ENCODE measurements at places on chromosomes 4 and X.

- DNase-seq, result no peak
These were observed 218.2 kb downstream of the BANK1 start for GRCh38 chr4:102008711-102009110.

DNA sequence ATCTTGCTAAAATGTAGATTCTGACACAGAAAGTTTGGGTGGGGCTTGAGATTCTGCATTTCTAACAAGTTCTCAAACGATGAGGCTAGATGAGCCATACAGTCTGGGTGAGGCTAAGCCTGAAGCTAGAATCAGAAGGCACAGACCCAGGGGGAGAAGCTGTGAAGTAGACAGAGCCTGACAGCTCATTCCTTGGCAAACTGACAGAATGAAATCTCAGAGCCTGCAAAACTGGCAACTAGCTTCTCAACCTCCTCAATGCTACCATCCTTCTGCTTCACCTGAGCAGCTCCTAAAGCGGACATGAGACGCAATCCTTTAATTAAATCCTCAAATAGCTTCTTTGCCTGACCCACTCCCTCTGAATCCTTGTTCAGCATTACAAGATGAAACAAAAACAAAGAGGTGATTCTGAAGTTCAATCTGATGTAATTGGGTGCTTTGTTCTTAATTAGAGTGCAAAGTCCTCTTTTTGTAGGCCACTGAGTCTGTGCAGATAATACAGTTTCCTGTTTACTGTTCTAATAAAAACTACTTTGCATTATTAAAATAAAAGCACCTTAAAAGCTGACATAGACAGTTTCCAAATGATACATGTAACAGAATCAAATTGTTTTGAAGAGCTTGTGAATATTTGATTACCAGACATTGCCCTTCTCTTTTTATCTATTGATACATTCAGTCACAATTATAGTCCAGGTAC is 71.0 kb upstream of the BMP2K start:
- no peak for DNase-seq

DNA sequence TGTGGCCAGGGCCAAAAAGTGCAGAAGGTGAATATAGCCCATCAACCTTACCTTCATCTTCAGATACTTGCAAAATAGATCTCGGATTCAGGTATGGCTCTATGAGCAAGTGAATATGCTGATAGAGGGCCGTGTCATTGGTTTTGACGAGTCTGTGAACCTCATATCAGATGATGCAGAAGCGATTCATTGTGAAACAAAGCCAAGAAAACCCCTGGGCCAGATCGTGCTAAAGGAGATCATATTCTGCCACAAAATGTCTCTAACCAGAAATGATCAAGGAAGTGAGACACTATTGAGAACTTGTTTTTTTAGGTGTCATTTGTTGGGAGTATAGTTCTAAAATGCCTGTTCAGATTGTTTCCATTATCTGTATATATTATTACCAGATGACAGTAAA is 48.3 kb downstream of the PDK3 start:
- no peak for DNase-seq

- no peak for DNase-seq
These were observed 357 bp upstream of the ETNPPL start for GRCh38 chr4:108763226-108763593.

DNA sequence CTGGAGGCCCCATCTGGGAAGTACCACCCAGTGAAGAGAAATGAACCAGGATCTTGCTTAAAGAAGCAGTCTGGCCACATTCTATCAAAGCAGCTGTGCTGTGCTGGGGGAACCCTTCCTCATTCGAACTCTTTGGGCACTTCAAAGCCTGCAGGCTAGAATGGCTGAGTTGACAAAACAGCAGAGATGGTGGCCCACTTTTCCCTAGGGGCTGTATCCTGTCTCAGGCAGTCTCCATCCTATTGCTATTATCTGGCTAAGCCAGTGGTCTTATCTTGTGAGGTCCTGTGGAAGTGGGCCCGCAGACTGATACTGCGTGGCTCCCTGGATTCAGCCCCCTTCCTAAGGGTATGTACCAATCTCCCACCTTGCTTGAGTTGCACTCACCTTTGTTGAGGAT is 114.3 kb downstream of the VSIG4 start:
- DNase-seq, result no peak

DNA sequence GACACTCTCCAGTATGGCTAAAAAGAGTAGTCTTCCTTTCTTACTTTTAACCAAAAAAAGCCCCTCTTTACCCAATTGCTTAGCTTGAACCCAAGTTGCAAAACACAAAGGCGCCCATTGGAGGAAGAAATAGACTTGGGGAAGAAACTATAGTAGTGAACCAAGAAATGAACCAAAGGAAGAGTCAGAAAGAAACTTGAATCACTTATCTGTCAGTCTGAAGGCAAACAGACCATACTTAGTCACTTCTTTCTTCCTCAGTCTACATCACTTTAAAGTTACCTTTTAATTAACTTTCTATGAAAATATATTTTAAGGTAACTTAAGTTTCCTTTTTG is 161.4 kb upstream of the GIMD1 start:
- DNase-seq, result no peak

GRCh38 chr4:1852904-1853623 is 2.9 kb downstream of the LETM1 start:
- DNase-seq, result no peak

DNA sequence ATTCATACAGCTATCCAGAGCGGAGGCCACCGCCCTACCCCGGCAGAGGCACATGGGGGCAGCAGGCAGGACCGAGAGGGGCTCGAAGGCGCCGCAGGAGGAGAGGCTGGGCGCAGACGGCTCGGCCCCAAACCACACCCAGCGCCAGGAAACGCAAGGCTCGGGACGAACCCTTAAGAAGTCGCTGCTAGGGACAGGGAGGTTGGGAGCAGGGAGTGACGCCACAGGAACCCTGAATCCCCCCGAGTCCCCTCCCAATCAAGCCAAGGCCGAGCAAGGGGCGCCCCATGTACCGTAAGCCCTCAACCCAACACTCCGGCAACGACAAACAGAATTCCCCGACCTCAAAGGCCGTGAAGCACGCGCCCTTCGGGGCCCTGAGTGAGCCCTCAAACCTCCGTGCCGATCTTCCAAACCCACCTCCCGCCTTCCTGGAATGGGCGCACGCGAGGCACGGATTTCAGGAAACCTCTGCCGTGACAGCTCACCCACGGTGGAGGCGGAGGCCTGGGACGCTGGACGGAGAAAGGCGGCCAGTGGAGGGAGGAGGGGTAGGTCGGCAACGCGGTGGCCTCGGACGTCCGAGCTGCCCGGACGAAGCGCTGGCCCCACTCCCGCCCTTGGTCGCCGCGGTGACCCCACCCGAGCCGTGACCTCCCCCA is 1.8 kb downstream of the ZFYVE28 start:
- peak; percentile 68 for DNase-seq

DNA sequence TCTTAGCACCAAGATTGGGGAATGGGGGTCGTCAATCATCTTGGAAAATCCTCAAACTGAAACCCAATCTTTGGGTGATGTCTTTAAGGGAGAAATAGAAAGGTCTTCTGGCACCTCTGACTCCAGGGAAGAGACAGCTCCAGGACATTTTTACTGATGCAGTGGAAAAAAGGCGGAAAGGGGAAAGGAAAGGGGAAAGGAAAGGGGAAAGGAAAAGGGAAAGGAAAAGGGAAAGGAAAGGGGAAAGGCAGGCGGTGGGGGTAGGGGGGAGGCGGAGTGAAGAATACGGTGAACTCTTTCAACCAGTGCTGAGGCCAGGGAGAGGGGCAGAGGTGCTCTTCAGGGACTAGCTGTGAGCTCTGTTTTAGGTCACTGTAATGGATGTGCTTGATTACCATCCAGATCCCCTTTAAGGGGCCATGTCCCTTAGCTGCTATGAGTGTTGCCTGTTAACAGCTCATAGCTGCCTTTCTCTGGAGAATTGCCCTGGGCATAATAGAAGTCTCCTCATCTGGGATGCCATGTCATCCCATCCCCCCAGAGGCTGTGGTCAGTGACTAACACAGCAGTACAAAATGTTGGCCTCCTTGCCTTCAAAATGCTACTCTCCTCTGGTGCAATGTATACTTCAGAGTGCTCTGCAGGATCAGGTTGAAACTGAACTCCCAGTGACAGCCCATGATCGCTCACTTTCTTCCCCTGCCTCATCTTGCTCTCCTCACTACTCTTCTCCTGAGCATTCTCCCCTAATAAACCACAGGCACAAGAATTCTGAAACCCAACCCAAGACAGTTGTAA is 92.4 kb upstream of the AP1S2 start:
- DNase-seq, result no peak

DNA sequence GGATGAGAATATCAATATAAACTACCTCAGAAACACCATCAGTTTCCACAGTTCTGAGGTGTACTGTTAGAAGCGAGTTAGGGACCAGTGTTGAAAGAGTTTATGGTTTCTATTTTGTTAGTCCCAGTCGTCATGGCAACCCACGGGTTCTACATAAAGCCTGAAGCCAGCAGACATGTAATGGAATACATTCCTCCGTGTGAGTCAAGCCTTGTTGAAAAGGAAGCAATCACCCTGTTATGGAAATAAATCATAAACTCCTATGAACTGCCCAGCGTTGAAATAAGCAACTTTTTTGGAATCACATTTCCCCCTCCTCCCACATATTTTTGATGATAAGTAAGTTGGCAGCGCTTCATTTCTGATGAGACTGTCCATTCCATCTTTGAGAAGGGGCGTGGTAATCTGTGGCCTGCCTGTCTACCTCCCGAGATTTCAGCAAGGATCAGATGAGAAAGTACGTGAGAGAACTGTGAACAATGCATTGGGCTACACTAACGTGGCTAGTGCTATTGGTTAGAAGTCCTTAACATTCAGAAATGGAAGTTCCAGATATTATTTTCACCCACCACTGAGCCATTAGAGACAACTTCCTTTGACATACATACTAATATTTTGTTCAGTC is 40.4 kb upstream of the PDHA1 start:
- DNase-seq, result no peak

DNA sequence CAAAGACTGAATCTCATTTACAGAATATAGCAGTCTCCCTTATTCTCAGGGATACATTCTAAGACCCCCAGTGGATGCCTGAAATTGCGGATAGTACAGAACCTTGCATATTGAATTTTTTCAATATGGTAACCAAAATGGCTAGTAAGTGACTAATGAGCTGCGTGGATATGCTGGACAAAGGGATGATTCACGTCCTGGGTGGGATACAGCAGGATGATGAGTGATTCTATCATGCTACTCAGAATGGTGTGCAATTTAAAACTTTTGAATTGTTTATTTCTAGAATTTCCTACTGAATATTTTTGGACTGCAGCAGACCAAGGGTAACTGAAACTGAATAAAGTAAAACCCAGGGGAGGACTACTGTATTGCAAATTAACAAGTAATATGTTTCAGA is 66.7 kb downstream of the STAG2 start:
- no peak for DNase-seq

- DNase-seq, result no peak
These were observed 314.3 kb upstream of the CLNK start for GRCh38 chr4:10998846-10999245.

DNA sequence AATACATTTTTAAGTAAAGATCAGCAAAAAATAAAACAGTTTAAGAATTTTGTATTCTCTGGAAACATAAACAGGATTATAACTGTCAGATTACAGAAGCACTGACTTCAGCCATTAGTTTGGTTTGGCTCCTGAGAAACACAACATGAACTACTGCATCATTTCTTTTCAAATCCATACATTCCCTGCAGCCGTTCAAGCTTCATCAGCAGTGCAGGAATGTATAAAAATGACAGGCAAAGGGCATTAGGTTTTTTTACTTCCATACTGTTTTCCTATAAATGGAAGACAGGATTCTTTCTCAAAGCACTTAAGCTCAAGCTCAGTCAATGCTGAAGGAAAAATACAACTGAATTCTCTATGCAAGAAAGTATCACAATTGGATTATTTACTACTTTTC is 4.2 kb upstream of the MAB21L2 start:
- DNase-seq, result no peak

GRCh38 chr4:100826067-100826466 is 308.2 kb upstream of the EMCN start:
- no peak for DNase-seq

- DNase-seq, result no peak
These were observed 50.2 kb upstream of the PDE5A start for GRCh38 chr4:119678761-119679160.

DNA sequence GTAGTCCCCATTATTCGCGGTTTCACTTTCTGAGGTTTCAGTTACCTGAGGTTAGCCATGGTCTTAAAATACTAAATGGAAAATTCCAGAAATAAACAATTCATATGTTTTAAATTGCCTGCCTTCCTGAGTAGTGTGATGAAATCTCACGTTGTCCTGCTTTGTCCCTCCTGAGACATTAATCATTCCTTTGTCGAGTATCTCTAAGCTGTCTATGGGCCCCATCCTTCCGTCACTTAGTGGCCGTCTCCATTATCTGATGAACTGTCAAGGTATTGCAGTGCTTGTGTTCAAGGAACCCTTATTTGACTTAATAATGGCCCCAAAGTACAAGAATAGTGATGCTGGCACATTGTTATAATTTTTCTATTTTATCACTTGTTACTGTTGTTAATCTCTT is 94.8 kb downstream of the ADGRL3 start:
- DNase-seq, result no peak

DNA sequence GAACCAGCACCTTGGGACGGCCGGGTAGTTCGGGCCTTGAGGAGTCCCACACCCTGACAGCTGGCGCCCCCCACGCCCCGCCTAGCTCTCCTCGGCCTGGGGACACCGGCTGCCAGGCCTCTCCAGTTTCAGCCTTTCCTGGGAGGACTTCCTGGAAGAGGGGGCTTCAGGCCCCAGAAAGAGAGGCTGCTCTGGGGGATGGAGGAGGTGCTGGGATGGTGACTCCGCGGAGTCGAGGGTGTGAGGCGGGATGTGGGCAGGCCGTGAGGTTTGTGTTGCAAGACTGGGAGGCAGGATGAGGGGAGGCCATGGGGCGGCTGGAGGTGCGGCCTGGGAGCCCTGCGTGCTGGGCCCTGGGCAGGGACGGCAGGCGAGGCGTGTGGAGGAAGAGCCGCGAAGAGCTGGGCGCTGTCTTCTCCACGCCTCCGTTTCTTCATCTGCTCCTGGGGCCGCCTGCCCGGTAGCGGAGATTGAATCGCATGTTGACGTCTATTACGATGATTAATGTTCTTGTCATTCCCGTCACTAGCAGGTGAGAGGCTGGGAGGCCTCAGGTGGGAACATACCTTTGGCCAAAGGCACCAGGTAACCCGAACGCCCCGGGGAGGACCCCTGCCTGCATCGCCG is 918 bp upstream of the FGFRL1 start:
- no peak for DNase-seq

DNA sequence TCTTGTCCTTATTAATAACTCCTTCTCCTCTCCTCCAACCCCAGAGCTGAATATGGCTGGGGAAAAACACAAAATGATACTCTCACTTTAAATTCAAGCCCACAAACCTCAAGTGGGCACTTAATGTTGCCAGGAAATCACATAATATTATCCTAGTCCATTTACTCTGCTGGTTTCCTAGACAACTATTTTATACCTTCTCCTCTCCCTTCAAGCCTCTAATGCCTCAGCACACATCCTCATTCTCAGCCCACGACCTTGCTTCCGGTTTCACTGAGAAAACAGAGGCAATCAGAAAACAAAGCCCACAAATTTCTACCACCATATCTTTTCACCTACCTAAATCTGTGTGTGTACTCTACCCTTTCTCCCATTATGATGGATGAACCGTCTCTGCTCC is 12.1 kb upstream of the CLCN5 start:
- DNase-seq, result no peak
